ENCODE measurements at places on chromosomes 5 and 9. TPM values are rescaled to one million over a fixed set of nuclear protein-coding genes. Genes with fewer than 3 reads are reported as not detected.
A peak's percentile ranks its signal among the peaks of the same experiment; 100 is the strongest.

BARHL1 gene
- total RNA-seq, result not detected

DNA sequence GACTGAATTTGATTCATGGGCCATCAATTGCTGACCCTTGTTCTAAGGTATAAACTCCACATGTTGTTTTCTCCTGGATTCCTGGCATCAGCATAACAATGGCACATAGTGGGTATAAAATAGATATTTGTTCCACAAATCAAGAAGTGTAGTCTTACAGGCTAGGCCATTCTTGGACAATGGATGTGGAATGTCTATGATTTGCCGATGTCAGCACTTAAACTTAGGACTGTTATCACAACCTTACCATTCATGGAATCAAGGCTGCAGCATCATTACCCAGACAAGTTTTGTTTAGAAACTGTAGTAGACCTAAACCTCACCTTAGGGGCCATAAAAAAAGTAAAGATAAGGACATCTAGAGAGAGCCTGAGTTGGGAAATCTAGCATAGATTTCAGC is 680.0 kb downstream of the BRINP1 start:
- no peaks in the 10 kb centered on the region for H3K36me3 ChIP-seq
- H3K27me3 ChIP-seq, result no peaks in the 10 kb centered on the region
- no peaks in the 10 kb centered on the region for H3K4me1 ChIP-seq
- no peak for DNase-seq

DNA sequence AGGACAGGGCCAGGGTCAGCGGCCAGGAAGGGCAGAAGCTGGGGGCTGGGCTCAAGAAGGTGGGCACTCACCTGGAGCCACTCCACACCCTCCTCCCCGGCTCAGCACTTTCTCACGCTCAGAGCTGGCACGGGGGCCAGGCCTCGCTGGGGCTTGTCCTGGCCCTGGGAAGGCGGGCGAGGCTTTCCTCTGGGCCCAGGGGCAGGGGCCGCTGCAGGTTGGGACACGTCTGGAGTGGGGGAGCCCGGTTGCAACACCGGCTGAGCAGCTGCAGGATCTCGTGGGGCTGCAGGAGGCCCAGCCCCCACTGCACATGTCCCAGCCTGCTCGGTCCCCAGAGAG is 38.9 kb upstream of the EGFL7 start:
- no peaks in the 10 kb centered on the region for H3K36me3 ChIP-seq
- H3K4me1 ChIP-seq, result peaks cover 68% of the 10 kb centered on the region
- no peaks in the 10 kb centered on the region for H3K27me3 ChIP-seq
- H3K4me3 ChIP-seq, result no peak overlapping the region
- H3K27ac ChIP-seq, result no peak overlapping the region
- DNase-seq, result no peak

GRCh38 chr5:151597749-151598148 is 6.6 kb upstream of the FAT2 start:
- no peak for DNase-seq
- H3K27ac ChIP-seq, result no peak overlapping the region
- H3K4me3 ChIP-seq, result no peak overlapping the region
- H3K4me1 ChIP-seq, result no peaks in the 10 kb centered on the region
- no peaks in the 10 kb centered on the region for H3K27me3 ChIP-seq

OBP2B gene
- not detected for total RNA-seq

DMRTA1 gene
- total RNA-seq, result 0.25 TPM

DNA sequence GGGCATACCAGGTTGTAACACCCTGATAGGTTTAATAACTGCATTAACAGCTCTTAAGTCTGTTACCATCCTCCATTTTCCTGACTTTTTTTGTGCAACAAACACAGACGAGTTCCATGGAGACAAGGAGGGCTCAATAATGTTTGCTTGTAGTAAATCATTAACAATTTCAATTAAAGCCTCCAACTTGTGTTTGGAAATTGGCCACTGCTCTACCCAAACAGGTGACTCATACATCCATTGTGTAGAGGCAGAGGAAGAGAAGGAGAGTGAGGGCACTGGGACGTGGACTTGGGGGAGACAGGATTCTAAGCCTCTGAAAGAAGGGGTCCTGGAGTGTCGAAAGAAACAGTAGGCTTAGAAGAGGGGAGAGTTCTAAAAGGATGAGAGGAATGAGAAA is 213.6 kb upstream of the KCNN2 start:
- no peaks in the 10 kb centered on the region for H3K36me3 ChIP-seq
- no peaks in the 10 kb centered on the region for H3K27me3 ChIP-seq
- H3K4me1 ChIP-seq, result no peaks in the 10 kb centered on the region
- H3K4me3 ChIP-seq, result no peak overlapping the region

DNA sequence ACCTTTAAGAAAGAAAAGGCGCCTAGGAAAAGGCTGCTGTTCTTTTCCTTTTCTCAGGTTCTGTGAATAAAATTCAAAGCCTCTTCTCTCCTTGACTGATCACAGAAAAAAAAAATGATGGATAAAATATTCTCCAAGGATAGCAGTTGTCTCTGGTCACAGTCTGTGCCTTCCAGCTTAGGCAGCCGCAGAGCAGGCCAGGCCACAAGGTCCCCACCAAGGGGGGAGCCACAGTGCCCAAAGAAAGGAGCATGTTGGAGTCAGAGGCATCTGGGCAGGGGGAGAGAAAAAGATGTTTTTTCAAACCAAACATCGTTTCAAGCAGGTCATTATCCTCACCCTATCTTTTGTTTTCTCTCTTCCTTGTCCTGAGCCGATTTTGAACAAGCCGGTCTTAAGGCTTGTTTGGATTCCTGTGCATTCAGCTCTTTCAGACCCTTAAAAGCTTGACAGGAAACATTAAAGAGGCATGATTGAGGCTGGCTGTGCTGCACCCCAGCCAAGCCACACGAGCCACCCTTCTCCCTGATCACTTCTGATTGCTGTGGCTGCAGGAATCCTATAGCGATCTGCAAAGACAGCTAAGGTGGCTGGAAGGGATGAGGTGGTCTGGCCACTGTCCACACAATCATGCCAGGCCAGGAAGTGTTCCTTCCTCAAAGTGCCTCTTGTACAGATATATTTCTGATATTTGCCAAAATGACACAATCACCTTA is 284.6 kb upstream of the TLE4 start:
- no peaks in the 10 kb centered on the region for H3K36me3 ChIP-seq
- H3K4me3 ChIP-seq, result no peak overlapping the region
- H3K4me1 ChIP-seq, result no peaks in the 10 kb centered on the region

DNA sequence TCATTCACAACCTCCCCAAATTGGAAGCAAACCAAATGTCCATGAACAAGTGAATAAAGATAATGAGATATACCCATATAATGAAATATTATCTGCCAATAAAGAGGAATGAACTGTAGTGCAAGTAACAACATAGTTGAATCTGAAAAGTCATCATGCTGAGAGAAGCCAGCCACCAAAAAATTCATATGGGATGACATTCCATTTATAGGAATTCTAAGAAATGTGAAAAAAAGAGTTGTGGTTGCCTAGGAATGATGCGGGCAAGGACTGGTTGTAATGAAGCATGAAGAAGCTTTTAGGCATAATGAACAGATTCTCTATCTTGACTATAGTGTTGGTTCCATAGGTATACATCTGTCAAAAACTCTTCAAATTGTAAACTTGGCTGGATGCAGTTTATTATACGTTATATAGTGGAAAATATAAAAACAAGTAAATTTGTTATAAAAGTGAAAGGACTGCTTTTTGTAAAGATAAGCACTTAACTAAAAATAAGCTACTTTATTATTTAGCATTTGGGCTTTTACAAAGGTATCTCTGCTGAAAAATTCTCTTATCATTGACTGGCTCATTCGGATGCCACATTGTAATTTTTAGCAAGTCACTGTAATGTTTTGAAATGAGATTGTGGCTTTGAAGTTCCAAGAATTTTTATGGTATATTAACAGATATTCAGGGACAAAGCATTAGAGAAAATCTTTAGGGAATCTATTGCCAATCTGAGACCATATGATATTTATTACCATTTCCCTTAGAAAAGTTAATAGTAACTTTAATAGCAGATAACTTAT is 21.2 kb upstream of the TTC23L start:
- no peaks in the 10 kb centered on the region for H3K27me3 ChIP-seq
- H3K4me3 ChIP-seq, result no peak overlapping the region
- H3K36me3 ChIP-seq, result no peaks in the 10 kb centered on the region
- no peak for DNase-seq
- no peak overlapping the region for H3K27ac ChIP-seq

DNA sequence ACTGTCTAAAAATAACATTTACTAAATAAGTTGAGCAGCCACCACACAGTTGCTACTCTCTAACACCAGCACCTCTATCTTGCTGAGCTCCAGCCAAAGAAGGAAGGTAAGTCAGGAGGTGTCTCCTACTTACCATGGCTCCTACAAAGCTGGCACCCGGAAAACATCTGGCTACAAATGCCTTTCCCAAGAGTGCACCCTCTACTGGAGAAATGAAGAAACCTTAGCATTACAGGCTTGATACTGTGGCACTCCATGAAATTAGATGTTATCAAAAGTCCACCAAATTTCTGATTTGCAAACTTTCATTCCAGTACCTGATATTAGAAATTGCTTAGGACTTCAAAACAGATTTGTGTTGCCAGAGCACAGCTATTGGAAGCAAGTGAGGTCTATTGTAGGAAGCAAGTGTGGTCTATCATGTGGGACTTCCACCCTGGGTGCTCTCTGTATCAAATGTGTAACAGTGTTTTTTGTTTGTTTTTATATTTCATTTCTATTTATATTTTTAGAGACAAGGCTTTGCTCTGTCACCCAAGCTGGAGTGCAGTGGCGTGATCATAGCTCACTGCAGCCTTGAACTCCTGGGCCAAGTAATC is 25.7 kb upstream of the RFK start:
- H3K27me3 ChIP-seq, result no peaks in the 10 kb centered on the region
- DNase-seq, result no peak
- H3K4me3 ChIP-seq, result no peak overlapping the region
- no peak overlapping the region for H3K27ac ChIP-seq

- H3K4me3 ChIP-seq, result no peak overlapping the region
- H3K27ac ChIP-seq, result peak overlapping the region; percentile 67
- H3K27me3 ChIP-seq, result no peaks in the 10 kb centered on the region
- peaks cover 42% of the 10 kb centered on the region for H3K4me1 ChIP-seq
These were observed 151.0 kb upstream of the PTCH1 start for GRCh38 chr9:95667789-95668188.

- H3K36me3 ChIP-seq, result no peaks in the 10 kb centered on the region
- peak overlapping the region; percentile 80 for H3K27ac ChIP-seq
- DNase-seq, result peak; percentile 89
- H3K4me3 ChIP-seq, result peak overlapping the region; percentile 27
- peaks cover 21% of the 10 kb centered on the region for H3K27me3 ChIP-seq
These were observed 1.5 kb upstream of the SHC3 start for GRCh38 chr9:89179895-89180734.

GFI1B gene
- 0.05 TPM for total RNA-seq

- H3K4me1 ChIP-seq, result peaks cover 26% of the 10 kb centered on the region
- 0 out of 2 replicates have a peak, but pooled peaks cover 9% of the 10 kb centered on the region for H3K27me3 ChIP-seq
- H3K4me3 ChIP-seq, result no peak overlapping the region
- no peak overlapping the region for H3K27ac ChIP-seq
- no peak for DNase-seq
These were observed 1.3 kb upstream of the PRR7 start for GRCh38 chr5:177445052-177445916.

DNA sequence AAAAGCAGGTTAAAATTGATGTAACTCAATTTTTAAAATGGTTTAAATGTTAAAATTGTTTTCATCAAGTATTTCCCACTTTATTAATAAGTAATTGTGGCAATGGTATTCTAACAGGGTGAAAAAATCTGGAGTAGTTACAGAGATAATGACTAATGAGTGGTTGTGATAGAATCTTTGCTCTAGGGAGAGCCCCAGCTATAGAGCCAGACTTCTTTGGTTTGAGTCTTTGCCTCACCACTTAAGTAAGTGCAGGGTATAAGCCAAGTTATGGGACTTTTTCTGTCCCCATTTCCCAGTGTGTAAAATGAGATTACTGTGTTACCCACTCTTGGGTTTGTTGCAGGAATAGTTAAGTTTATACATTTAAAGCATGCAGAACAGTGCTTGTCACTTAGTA is 158.1 kb downstream of the FER start:
- H3K4me1 ChIP-seq, result peaks cover 4% of the 10 kb centered on the region
- H3K4me3 ChIP-seq, result no peak overlapping the region
- H3K27me3 ChIP-seq, result no peaks in the 10 kb centered on the region
- no peaks in the 10 kb centered on the region for H3K36me3 ChIP-seq

GRCh38 chr5:170143091-170143490 is 37.4 kb downstream of the FOXI1 start:
- H3K27me3 ChIP-seq, result no peaks in the 10 kb centered on the region
- H3K4me3 ChIP-seq, result no peak overlapping the region
- H3K4me1 ChIP-seq, result no peaks in the 10 kb centered on the region
- no peaks in the 10 kb centered on the region for H3K36me3 ChIP-seq
- no peak for DNase-seq
- H3K27ac ChIP-seq, result no peak overlapping the region

DNA sequence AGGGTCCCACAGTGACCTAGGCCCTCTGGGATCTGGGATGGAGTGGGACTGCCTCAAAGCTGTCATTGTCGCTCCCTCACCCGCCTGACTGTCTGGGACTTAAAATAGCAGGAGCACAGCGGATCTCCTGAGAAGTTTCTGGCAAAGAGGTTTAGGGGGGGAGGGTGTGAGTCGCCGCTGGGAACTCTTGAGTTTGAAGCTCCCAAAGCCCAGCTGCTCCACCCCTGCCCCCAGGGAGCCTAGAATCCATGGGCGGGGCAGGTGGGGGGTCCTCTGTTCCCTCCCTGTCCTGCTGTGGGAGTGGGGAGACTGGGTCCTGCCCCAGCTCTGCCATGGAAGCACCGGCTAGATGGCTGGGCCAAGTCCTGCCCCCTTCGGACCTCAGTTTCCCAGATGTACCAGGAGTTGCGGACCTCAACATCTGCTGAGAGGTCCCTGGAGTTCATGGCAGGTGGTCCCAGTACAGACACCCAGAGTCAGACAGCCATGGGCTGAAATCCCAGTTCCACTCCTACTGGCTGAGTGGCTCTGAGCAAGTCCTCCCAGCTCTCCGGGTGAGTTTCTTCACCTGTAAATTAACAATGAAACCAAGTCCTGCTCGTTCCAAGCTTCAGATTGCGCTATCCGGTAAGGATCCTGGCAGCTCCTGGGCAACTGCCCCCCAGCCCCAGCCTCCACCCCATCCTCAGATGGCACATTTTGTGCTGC is 985 bp upstream of the WDR38 start:
- H3K27ac ChIP-seq, result no peak overlapping the region
- peaks cover 13% of the 10 kb centered on the region for H3K4me1 ChIP-seq
- H3K36me3 ChIP-seq, result peaks cover 13% of the 10 kb centered on the region

RFX3 gene
- 0.28 TPM for total RNA-seq

GRCh38 chr5:42454216-42454995 is 31.2 kb downstream of the GHR start:
- no peak overlapping the region for H3K4me3 ChIP-seq
- no peak for DNase-seq
- no peaks in the 10 kb centered on the region for H3K36me3 ChIP-seq

GRCh38 chr9:75071530-75072122 is 16.3 kb downstream of the NMRK1 start:
- no peaks in the 10 kb centered on the region for H3K27me3 ChIP-seq
- 0 out of 2 replicates have a peak, but pooled peaks cover 4% of the 10 kb centered on the region for H3K4me1 ChIP-seq
- H3K36me3 ChIP-seq, result no peaks in the 10 kb centered on the region

DNA sequence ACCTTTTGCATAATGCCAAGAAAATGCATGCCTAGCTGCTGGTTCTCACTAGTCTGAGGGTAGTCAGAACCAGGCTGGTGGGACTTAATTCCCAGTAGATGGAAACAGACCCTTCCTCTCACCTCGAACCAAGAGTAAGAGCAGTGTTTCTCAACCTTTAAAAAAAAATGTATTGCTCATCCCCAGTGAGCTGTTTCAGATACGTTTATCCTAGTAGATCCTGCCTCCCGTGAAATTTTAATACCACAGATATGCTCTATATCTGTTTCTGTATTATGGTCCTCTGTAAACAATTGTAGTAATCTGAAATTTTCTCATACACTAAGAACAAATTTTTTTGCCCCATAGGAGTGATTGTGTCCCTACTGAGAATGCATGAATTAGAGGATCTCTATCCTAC is 86.2 kb downstream of the TEK start:
- H3K4me1 ChIP-seq, result peaks cover 27% of the 10 kb centered on the region
- no peak overlapping the region for H3K4me3 ChIP-seq
- H3K27me3 ChIP-seq, result no peaks in the 10 kb centered on the region
- DNase-seq, result no peak
- peak overlapping the region; percentile 78 for H3K27ac ChIP-seq

IFNB1 gene
- not detected for total RNA-seq

FAT2 gene
- total RNA-seq, result not detected

Measured in SJSA1 (cell line).